ENCODE measurements at places on chromosomes 5 and 9.

GRCh38 chr5:82106207-82106606, 134.4 kb downstream of the ATG10 start:
- no peak for DNase-seq

DNA sequence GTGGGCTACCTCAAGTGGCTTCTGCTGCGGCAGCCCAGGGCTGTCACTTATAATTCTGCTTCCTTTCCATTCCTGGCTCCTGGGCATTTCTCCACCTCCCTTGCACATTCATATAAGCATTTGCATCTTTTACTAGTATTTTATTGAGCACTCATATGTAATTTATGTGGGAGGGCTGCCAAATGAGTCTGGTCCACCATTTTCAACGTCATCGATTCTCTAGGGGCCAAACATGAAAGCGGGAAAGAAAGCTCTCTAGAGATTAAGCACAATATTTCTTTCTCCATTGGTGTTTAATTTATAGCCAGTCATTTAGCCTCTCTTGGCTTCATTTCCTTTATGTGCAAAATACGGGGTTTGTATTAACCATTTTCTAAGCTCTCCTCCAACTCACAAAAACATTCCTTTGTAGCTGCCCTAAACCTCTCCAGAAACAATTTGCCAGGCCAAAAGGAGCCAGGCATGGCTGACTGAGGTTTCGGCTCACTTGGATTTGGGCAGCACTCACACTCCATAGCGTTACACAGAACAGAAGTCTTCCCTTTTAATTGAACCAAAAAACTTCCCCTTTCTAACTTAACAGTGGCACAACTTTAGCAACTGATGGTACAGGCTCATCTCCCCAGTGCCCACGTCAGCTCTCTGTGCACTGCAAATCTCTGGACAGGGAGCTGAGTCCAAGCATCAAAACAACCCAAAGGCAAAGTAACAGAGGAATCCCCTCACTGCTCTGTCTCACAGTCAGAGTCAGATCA, 183.5 kb downstream of the ROR2 start:
- no peak for DNase-seq

DNA sequence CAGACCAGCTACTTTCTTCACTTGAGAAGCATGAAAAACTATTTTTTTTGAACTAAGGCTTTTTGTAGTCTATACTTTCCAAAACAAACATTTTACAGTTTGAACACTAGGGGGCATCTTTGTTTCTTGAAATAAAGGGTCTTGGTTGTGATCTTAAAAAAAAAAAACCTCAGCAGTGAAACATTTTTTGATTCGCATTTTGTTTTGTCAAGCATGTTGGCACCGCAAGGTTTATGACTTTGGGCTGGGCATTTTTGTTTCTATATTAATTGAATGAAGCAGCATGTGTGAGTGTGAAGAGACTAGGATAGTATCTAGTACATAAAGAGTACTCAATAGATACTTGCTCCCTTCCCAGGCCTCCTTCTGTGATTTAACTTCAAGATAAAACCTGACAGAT, 31.6 kb upstream of the ACOT12 start:
- DNase-seq = no peak

GRCh38 chr5:66337626-66338226, 193.6 kb downstream of the SREK1 start:
- no peak for DNase-seq

DNA sequence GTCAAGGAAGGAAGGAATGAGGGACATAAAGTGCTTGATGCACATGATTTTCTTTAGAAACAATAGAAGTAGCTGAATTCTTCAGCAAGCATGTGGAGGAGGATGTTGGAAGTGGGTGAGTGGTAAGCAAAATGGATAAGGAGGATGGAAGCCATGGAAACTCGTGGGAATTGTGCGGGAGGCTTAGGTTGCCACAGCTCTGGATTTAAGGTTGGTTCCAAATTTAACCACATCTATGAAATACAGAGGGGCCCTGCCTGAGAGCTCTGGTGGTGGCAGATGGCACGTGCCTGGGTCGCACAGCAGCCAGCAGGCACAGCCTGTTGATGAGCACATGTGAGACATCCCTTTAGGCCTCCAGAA, 284.7 kb downstream of the SMARCA2 start:
- no peak for DNase-seq

DNA sequence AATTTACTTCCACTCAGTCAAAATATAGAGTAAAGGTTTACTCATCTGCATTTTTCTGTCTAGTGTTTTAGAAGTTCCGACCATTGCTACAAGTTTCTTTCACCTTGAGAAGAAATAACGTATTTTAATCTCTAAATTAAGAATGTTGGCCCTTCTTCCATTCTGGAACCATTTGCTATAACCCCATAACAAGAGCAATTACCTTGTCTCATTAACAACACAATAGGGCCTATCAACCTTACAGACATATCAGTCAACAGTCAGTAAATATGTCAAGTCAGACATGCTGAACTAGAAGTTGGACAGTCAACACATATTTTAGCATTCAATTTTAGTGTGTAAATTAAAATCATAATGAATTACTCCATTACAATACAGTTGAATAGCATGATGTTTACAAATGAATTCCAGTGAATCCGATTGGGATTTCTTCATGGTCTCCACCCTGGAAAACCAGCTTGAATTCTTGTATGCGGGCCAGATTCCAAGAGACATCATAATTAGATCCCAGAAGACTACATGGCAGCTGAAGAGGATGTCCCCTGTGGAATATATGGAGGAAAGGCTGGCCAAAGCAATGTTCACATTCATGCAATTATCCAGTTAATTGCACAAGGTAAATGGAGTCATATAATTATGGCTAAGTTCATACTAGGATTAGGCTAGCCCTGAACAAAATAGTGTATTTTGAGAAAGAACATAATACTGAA, 196.2 kb upstream of the TARS1 start:
- no peak for DNase-seq

GRCh38 chr9:136927343-136928271, 16.9 kb downstream of the FBXW5 start:
- no peak for DNase-seq

DNA sequence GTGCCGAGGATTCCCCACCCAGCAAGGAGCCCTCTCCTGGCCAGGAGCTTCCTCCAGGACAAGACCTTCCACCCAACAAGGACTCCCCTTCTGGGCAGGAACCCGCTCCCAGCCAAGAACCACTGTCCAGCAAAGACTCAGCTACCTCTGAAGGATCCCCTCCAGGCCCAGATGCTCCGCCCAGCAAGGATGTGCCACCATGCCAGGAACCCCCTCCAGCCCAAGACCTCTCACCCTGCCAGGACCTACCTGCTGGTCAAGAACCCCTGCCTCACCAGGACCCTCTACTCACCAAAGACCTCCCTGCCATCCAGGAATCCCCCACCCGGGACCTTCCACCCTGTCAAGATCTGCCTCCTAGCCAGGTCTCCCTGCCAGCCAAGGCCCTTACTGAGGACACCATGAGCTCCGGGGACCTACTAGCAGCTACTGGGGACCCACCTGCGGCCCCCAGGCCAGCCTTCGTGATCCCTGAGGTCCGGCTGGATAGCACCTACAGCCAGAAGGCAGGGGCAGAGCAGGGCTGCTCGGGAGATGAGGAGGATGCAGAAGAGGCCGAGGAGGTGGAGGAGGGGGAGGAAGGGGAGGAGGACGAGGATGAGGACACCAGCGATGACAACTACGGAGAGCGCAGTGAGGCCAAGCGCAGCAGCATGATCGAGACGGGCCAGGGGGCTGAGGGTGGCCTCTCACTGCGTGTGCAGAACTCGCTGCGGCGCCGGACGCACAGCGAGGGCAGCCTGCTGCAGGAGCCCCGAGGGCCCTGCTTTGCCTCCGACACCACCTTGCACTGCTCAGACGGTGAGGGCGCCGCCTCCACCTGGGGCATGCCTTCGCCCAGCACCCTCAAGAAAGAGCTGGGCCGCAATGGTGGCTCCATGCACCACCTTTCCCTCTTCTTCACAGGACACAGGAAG, 120.2 kb downstream of the RGS3 start:
- no peak for DNase-seq

DNA sequence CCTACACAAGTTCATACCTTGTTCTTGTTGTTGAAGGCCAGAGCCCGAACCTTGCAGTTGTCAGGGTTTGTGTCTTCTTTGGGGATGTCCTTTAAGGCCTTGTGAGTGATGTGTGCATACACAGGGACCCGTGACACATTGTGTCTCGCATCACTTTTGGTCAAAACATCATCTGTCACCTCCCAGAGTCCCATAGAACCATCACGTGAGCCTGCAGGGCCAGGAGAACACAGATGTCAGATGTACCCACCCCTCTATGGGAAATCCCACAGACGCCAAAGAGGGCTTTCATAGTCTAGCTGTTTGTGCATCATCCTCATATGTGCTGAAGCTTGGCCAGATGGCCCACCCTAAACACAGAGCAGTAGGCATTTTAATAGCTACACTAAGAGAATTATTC, 28.2 kb downstream of the DCAF12 start:
- DNase-seq = no peak

DNA sequence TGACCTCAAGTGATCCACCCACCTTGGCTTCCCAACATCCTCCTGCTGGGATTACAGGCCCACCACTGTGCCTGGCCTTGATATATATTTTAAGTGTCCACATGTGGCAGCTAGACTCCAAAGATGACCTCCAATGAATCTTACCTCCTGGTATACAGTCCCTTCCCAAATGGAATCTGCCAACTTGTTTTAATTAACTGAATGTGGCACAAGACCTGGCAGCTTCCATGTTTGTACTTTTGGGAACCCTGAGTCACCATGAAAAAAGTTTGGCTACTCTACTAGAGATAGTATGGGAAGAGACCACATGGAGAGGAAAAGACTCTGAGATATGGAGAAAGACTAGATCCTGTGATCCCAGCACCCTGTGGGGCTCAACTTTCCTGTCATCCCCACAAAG, 42.5 kb downstream of the CCL28 start:
- no peak for DNase-seq

All from epithelial cell of proximal tubule (primary cell).